ENCODE measurements at places on chromosomes 16 and 17.

DNA sequence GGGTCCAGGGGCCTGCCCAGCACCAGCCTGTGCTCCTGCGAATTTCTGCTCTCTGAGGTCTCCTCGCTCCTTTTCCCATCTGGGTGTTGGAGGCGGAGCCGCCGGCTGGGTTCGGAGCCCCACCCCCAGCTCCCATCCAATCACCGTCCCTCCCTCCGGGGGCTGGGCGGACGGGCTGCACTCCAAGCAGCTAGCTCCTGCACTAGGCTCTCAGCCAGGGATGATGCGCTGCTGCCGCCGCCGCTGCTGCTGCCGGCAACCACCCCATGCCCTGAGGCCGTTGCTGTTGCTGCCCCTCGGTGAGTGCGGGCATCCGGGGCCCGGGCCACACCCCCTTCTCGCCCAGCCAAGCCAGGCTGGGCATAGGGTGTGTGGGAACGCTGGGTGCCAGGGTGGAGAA is at the start of gene NRN1L:
Gene NRN1L (plus strand): TSS at position 202 of the 400 bp plus-strand sequence. CDS start 19 bp downstream, at position 221.
- peak; percentile 98 for DNase-seq

GRCh38 chr17:79651266-79651665 is 40.4 kb upstream of the RBFOX3 start:
- DNase-seq: peak; percentile 1

- DNase-seq: peak; percentile 56
Observed at GRCh38 chr17:55285340-55286301, 20.9 kb downstream of the HLF start.

GRCh38 chr16:73385696-73386095 is 337.8 kb upstream of the ZFHX3 start:
- DNase-seq: no peak

- DNase-seq: no peak
Observed at GRCh38 chr16:88337021-88337420, 45.7 kb upstream of the ZNF469 start.

DNA sequence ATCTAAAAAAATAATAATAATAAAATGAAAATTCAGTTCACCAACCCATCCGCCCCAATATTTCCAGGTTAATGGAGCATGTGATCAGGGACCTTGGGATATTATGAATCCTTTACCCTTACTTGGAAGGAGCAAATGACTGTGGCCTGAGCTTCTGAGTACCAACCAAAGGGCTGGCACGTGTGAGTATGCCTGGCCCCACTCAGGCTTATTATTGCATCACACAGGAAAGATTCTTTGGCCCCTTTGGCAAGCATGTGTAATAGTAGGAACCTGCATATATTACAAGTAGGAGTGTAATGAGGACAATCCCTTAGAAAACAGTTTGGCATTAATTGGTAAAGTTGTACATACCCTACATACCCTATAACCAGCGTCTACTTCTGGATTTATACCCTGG is 7.2 kb upstream of the C17orf78 start:
- peak; percentile 11 for DNase-seq

- DNase-seq: no peak
Observed at GRCh38 chr17:27268394-27269085, 25.4 kb upstream of the WSB1 start.

DNA sequence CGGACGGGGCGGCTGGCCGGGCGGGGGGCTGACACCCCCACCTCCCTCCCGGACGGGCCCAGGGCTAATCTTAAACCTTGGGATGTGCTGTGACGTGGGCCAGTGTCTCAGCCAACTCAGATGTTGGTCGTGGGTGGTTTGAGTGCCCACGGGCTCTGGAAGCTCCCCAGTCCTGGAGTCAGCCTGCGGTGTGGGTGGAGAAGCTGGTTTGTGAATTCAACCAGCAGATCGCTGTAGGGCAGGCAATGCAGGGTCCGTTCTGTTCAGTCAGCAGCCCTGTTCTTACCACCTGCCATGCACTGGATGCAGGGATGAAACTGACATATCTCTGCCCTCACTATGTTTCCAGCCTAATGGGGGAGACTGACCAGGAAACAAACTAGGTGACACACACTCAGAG is 8.0 kb upstream of the ZNF500 start:
- DNase-seq: no peak

DNA sequence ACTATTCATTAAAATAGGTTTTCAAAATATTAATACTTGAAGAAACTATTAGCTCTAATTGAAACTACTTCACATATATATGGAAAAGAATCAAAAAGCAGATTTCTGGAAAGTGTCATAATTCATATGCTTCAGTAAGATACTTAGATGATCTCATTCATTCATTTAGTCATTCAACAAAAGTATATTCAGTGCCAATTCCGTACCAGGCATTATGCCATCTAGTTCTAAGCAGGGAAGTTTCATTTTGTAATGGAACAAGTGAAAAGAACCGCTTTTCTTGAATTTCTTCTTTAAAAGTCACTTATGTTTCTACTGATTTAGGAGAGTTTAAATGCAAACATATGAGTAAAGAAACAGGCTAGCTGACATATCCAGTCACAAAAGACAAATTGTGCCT is 118.3 kb upstream of the FAM20A start:
- DNase-seq: no peak

DNA sequence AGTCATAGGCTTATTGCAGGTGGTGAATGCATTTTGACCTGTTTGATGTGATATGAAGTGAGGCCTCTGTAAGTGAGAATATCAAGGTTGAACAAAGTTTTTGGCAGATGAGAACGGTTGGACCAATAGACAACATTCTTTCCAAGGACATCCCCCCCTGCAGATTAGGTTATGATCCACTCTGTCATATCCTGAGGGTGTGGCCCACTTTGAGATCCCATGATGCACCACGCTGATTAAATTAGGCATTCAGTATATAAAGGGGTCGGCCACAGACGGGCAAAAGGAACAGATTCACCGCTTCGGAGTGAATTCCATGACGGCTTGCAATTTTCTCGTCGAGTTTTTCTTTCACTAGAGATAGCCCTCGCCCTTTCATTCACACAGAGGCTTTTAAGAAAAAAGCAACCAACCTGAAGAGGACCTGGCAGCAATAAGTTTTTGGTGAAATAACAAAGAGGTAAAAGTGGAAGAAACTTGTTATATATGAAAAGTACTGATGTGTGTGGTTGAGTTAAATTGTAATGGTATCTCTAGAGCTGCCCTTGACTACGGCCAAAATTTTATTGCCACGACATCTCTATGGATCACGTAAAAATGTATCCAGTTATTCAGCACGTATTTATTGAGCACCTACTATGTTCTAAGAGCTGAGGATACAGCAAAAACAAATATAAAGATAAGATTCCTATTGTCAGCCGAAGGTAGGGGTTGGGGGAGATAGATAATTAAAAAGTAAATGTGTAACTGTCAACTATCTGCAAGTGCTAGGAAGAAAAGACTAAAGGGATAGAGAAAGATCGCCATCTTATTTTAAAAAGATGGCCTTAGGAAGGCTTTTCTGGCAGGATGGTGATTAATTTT is 1.7 kb upstream of the RBBP6 start:
- DNase-seq: peak; percentile 5

GRCh38 chr17:30290696-30291542 is 825 bp downstream of the BLMH start:
- peak; percentile 53 for DNase-seq

GRCh38 chr16:22220714-22221113 is 14.6 kb downstream of the EEF2K start:
- no peak for DNase-seq

- peak; percentile 78 for DNase-seq
Observed at GRCh38 chr17:31487648-31488263, 96.3 kb downstream of the RAB11FIP4 start.

DNA sequence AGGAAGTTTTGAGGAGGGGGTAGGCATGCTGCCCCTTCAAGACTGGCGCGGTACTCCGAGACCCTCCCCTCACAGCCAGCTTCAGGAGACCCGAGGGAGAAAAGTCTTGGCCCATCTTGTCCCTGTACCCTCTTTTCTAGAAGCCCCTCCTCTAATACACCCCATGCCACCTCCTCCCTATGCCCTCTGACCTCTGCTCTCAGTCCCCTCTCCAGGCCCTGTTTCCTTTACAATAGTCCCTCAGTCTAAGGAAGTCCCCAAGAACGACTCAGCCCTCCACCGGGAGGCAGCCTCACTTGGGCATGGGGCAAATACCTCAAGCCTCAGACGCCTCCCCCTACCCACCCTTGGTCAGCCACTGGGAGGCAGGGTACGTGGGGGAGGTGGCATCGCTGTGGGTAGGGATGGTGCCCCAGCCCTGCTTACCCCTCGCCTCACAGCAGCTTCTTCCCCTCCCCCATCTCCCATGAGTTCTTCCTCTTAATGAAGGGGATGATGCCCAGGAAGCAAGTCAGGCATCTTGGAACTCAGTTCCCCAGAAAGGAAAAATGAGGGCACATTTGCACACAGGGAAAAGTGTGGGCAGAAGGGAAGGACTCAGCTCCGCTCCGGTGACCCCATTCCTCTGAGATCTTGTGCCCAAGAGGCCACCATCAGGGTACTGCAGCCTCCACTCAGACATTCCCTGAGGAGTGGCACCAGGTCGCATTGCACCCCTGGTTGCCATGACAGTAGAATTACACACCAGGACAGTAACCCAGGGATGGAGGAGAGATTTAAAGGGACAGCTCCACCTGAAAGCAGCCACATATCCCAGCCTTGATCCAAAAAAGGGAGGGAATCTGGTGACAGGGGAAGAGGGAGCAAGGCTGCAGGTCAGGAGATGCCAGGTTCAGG is 6.2 kb downstream of the MPP2 start:
- DNase-seq: no peak

Data from AG08396 (cell line).